CD4-positive, alpha-beta T cell treated with Interleukin-17A for 4 hours (primary cell): ENCODE measurements at places on chromosomes 7 and 10.

- no peak for DNase-seq
These were observed 65.1 kb downstream of the PPP1R3C start for GRCh38 chr10:91567815-91568214.

GRCh38 chr7:2928613-2929311 is 84.7 kb upstream of the GNA12 start:
- DNase-seq = no peak

DNA sequence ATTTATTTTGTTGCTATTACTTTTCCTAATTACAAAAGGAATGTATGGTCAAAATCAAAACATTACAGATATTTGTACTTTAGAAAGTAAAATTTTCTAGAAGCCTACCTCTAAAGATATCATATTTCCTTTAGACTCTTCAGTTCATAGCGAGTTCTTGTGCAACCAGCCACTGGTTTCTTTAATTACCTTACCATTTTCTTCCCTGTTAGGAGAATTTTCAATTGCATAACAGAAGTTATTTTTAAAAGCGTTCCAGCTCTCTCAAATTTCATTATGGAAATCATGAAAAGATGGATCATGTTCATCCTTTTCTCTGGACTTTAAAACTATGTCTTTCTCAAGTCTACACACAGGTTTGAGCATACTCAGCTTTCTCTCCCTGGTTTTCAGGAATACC is 5.0 kb upstream of the TRUB1 start:
- DNase-seq = no peak

GRCh38 chr10:12488626-12489025 is 139.3 kb downstream of the CAMK1D start:
- no peak for DNase-seq

GRCh38 chr7:50411332-50411731 is 38.8 kb downstream of the FIGNL1 start:
- DNase-seq = no peak

- no peak for DNase-seq
These were observed 384 bp downstream of the DCLRE1C start for GRCh38 chr10:14953424-14954000.

DNA sequence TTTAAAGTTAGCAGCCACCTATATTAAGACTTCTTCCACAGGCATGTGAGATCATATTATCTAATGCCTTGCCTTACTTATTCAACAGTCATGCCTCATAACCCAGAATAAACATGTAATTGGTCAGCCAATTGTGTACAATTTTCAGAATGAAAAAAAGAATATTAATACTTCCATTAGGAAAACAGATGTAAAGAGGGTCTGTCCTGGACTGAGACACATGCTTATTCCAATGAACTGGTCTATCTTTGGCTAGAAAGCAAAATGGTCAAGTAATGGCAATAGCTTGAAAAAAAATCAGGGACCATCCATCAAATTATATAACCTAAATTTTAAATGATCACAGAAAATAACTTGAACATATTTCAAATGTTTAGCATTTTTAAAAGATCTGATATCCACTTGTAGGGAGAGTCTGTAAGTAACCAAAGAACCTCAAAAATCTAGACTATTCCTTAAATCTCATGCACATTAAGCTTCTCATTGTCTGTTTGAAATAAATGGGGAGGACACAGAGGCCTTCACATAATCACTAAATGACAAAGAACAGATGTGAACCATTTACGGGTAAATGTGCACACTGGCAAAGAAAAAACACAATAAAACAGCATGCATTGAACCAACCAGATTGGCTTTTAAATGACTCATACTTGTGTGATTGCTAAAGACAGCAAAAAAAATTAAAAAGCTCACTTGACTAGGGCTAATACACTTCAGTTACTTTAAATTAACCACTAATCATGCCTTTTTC is 568.8 kb upstream of the PCDH15 start:
- DNase-seq = no peak

- DNase-seq = no peak
These were observed 11.2 kb upstream of the TECTB start for GRCh38 chr10:112271982-112272381.

DNA sequence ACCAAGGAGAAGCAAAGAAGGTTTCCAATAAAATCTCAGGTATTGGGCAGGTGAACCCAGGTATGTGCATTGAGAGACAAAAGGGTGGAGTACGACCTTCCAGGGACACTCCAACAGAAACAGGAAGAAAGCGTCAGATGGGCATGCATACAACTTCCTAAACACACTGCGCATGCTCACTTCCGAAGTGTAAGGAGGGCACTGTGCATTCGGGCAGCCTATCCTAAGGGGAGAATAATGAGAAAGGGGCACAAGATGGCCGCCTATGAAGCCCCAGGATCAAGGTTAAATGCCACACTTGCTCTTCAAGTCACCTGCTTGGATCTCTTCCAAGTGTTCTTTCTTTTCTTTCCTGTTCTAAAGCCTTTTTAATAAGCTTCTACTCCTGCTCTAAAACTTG is 39.4 kb upstream of the PRSS1 start:
- DNase-seq = no peak

GRCh38 chr10:99852481-99853213 is 70.2 kb downstream of the ABCC2 start:
- no peak for DNase-seq

DNA sequence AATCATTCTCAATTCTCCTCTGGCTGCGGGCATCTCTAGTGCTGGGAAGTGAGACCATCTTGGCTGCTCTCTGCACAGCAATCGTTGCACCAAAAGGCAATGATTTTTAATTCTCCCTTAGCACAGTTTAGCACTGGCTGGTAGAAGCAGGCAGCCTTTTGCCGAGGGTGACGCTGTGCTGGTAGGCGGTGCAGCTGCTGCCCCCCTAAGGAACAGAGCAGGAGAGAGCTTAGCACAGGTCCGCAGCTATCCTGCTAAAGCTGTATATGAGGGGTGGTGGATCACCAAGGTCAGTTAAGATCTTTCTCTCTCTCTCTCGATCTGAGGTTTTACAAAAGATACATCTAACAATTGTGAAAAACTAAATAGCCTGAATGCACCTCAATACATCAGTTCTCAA is 390.1 kb downstream of the GATA3 start:
- peak; percentile 70 for DNase-seq

DNA sequence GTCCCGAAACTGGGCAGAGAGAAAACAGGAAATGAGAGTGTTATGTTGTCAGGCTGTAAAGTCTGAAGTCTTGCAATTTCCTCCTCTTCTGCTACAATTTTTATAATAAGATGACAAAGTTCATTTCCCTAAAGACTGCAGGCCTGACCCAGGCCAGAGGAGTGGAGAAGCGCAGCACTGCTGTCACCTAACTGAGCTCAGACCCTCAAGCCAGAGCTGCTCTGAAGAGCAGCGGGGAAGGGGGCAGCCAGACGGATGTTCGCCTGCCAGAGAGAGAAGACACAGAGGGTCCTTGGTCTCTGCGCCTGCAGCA is 12.6 kb upstream of the AOAH start:
- DNase-seq = peak; percentile 17

GRCh38 chr10:17059197-17059688 is 70.4 kb downstream of the CUBN start:
- DNase-seq = no peak

DNA sequence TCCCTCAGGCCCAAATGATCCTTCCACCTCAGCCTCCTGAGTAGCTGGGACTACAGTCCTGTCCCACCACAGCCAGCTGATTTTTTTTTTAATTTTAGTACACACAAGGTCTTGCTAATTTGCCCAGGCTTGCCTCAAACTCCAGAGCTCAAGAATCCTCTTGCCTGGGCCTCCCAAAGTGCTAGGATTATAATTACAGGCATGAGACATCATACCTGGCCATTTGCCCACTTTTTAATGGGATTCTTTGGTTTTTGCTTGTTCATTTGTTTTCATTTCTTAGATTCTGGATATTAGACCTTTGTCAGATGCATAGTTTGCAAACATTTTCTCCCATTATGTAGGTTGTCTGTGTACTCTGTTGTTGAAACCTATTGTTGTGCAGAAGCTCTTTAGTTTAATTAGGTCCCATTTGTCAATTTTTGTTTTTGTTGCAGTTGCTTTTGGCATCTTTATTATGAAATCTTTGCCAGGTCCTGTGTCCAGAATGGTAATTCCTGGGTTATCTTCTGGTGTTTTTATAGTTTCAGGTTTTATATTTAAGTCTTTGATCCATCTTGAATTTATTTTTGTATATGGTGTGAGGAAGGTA is 95.2 kb downstream of the GLCCI1 start:
- no peak for DNase-seq

- no peak for DNase-seq
These were observed 14.8 kb downstream of the TPK1 start for GRCh38 chr7:144821067-144821466.

- no peak for DNase-seq
These were observed at the start of gene CXCL12 for GRCh38 chr10:44385026-44385695. TSS of gene CXCL12 (minus strand) at chr10:44385097. CDS start at chr10:44385005, 92 bp downstream.

DNA sequence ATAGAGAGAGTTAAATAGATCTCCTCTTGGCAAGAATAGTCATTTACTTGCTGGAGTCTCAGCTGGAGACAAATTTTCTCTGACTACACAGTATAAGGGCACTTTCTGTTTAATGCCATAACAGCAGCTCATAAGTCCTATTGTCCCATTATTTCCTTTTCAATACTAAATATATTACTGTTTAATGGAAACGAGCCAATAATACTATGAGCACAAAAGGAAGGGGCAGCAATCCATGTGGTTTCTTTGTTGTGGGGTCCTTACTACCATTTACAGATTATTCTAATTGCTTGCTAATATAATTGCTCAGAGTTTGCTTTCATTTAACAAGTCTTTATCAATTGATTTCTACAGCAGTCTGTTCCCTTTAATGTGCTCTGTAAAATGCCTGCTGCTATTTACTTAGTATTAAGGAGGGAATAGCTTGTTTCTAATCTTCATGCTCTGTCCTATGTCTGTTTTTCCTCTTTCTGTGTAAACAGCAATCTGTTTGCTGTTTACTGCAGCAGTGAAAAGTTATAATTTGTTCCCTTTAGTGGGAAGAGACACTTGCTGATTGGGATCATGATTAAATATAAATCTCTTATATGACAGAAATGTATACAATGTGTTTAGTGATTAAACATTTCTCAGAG is 296.2 kb upstream of the SMIM30 start:
- no peak for DNase-seq

- no peak for DNase-seq
These were observed 173.8 kb downstream of the TRIL start for GRCh38 chr7:28784171-28784902.

DNA sequence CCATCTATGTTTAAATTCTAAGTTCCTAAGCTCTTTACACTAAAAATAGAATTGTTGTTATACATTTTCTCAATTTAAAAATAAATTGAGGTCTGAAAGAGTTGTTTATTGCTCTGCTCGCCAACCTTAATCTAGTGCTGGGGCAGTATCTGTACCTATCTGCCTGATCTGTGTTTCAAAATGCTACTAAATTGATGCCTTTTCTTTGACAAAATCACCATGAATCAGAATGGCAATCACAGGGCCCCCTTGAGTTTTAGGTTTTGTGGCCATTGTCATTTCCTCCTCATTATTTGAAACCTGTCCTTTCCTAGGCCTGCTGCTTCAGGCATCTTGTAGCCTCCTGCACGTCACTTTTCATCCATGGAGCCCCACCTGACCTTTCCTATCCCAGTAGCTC is 301.5 kb downstream of the EXOC4 start:
- DNase-seq = no peak

GRCh38 chr7:137081321-137082093 is 213.1 kb downstream of the CHRM2 start:
- no peak for DNase-seq

GRCh38 chr7:13024121-13024674 is 336.8 kb downstream of the ARL4A start:
- DNase-seq = no peak

DNA sequence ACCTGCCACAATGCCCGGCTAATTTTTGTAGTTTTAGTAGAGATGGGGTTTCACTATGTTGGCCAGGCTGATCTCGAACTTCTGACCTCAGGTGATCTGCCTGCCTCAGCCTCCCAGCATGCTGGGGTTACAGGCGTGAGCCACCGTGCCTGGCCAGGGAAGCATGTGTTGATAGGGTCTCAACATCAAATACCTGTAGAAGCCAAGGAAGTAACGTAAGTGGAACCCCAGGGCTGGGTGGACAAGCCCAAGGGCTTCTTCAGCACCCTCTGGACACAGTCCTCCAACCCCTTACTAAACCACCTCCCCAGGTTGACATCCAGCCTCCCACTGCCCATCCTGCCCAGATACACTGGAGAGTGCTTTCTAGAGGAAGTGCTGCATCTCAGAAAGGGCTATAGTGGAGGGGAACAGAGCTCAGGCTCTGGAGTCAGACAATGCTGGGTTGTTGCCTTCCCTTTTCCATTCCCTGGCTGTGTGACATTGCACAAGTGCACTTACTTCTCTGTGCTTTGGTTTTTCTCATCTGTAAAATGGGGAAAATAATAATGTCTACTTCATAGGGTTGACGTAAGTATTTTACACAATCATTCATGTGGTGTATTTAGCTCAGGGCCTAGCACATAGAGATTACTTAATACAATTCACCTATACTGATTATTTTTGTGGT is 73.9 kb upstream of the KAT6B start:
- DNase-seq = no peak
